ENCODE measurements at places on chromosomes 2 and 18.

GRCh38 chr18:12774982-12775381, 72.1 kb downstream of the PSMG2 start:
- DNase-seq = no peak

GRCh38 chr2:199895406-199895805, 15.7 kb upstream of the C2orf69 start:
- DNase-seq = no peak

GRCh38 chr2:68784915-68785314, 50.3 kb downstream of the ARHGAP25 start:
- no peak for DNase-seq

GRCh38 chr2:22734373-22735045, 650.5 kb upstream of the KLHL29 start:
- DNase-seq = no peak

GRCh38 chr18:58373481-58373880, 255.4 kb downstream of the ALPK2 start:
- DNase-seq = no peak
